Stimulated activated CD8-positive, alpha-beta memory T cell treated with anti-CD3 and anti-CD28 coated beads, Interleukin-4, amount 100 ng/mL, for 24 hours (primary cell): ENCODE measurements at places on chromosomes 6 and 20.

GRCh38 chr6:33988121-33989015 lies 157.5 kb downstream of the GRM4 start:
- DNase-seq = no peak

DNA sequence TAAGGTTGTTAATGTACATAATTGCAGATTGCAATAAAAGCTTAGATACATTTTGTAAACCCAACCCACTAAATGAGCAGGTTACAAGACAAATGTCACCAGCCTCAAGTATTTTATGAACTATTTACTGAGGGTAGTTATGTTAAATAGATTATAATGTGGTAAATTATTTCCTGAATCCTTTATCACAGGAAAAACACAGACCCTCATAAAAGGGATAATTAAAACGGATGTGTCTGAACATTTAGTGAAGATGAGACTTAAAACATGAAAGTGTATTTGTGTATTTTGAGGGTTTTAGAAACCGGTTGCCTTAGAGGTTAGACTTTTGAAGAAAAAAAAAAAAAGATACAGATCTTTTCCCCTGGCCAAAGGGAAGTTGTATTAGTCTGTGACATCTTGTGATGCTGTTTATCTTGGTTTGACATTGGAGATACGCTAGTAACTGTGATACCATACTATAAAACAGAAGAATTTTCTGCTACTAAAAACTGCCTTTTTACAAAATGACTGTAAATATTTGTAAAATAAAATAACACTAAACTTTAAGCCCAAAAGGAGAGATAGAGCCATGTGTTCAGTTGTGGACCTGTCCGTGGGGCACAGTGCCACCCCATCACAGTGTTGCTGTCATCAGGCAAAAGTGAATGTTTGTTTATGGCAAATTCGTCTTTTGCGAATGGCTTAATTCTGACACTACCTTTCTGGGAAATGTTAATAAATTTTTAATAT lies 9.7 kb downstream of the DYNLT1 start:
- no peak for DNase-seq

GRCh38 chr6:148617530-148617929 lies 129.3 kb upstream of the UST start:
- no peak for DNase-seq

DNA sequence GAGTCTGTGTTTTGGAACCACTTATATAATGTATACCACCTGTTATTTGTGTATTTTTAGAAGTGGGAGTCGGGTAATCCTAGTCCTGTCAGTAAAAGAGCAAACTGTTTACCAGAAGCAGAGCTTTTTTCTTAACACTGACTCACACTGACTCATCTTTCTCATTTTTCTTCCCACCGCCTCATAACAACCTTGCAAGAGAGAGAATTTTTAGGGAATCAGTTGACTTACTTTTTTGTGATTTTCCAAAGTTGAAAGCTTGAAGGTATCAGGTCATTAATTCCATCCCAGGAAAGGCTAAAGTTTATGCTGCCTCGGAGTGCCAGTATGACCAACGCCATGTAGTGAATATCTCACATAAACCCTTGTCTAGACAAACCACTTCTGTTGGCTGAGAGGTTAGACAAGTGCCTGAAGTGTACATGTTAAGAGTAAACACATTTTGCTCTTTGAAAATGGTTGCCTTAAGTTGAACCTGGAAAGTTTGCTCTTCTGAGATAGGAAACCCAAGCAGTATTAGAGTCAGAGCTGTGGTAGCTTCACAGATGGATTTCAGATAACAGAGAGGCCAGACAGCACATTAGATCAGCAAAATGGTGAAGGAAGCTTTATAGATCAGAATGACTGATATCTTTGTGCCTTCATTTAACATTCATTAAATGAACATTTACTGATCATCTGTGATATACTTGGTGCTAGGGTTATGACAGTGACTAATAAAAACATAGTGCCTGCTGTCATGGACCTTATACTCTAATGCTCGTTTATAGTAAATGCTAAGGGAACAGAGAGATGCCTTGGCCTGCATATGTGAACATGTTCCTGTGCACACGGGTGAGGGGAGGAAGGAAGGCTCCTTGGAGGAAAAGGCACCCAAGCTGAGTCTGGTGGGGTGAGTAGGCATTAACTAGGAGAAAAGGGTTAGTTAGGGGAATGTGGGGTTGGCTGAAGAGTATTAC lies 29.1 kb upstream of the PKIG start:
- DNase-seq = no peak

DNA sequence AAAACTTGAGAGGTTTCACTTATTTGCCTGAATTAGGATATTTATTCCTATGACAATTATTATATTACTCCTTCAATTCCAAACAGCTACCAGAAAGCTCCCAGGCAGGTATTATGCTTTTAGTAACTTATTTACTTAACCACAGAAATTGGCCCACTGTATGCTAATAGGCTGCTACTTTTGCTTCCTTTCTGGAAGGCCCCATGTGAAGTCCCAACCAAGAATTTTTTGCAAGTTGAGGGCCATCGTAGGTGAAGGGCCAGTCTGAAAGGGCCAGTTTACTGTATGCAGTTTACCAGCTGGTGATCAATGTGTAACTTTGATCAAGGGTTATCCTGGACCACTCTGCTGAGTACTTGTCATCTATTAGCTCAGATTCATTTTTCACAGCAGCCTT lies 45.0 kb downstream of the EDN1 start:
- no peak for DNase-seq

GRCh38 chr6:103326760-103327757 lies 1532.7 kb downstream of the HACE1 start:
- no peak for DNase-seq

DNA sequence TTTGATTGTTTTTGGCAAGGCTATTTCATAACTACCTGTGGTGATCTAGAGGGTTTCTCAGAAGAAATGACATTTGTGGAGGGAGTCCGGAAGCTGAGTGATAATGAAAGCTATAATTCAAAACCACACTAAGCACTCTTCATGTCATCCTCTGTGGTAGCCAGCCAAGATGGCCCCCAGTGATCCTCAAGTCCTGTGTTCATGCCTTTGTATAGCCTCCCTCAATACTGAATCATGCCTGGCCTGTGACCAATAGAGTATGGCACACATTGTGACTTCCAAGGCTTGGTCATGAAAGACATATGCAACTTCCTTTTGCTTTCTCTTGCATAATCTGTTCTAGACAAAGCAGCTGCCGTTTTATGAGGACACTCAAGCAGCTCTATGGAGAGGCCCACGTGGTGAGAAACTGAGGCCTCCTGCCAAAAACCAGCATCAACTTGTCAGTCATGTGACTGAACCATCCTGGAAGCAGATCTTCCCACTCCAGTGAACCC lies 12.8 kb upstream of the DNAAF9 start:
- no peak for DNase-seq

DNA sequence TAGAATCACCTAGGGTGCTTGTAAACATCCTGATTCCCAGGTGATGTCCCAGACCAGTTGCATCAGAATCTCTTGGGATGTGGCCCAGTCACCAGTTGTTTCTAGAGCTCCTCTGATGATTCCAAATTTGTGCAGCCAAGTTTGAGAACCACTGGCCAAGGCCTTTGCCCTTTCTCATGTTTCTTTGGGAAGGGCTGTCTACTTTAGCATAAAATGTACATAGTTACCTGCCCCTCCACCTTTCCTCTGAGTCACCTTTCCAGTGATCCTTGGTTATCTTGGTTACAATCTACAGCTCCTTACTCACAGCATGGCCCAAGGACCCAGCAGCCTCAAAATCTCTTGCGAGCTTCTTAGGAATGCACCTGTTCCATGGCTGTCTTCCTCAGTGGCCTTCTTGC lies 266.4 kb upstream of the PRND start:
- DNase-seq = no peak

DNA sequence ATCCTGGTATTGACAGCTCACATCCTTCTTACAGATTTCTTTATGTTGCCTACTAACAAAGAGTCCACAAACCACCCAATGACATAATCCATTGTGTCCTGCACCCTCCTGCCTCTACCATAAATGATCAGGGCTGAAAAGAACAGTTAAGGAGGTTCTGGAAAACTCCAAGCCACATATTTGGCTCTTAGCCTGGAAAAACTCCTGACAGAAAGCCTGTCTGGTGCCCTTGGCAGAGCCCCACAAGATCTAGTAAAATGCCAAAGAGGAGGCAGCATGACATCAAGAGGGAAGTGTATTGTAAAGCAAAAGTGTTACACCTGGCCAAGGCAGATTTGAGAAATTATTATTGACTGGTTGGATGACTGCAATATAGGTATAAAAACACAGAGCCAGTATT lies 126.4 kb upstream of the VGLL2 start:
- no peak for DNase-seq

DNA sequence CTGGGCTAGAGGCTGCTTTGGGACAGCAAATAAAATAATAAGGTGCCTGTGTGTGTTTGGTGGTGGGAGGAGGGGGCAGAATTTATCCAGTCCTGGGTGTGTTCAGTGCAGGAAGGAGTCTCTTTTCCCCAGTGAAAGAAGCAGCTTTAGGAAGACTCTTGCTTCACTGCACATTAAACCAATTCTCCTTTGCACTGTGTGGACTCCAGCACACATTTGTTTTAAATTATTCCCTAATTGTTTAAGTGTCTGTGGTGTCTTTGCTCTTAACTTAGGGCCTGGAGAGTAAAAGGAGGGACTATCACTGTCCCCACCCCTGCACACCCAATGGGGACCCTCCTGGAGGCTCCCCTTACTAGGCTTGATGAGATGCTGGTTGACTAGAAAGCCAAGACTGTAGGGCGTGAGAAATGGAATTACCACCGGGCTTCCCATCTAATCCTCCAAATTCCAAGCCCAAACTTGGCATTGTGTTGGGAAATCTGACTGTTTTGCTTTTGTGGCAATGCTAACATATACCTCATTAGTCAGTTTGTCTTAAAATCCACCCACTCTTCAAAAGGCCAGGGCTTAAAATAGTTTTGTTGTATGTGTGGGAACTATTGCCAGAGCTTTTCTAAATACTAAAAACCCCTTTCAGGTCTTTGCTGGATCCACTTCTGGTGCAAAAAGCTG lies 13.5 kb upstream of the DAAM2 start:
- DNase-seq = no peak

DNA sequence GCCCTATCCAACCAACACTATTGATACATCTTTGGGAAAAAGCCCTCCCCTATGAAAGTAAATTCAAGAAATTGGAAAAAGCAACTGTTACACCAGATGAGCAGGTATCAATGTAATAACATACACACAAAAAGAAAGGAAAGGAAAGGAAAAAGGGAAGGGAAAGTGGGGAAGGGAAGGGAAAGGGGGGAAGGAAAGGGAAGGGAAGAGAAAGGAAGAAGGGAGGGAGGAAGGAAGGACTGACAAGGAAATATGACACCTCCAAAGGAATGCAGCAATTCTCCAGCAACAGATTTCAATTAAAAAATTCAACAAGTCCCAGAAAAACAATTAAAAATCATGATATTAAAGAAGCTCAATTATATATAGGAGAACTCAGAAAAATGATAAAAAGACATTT lies 176.9 kb upstream of the OPRM1 start:
- DNase-seq = no peak

DNA sequence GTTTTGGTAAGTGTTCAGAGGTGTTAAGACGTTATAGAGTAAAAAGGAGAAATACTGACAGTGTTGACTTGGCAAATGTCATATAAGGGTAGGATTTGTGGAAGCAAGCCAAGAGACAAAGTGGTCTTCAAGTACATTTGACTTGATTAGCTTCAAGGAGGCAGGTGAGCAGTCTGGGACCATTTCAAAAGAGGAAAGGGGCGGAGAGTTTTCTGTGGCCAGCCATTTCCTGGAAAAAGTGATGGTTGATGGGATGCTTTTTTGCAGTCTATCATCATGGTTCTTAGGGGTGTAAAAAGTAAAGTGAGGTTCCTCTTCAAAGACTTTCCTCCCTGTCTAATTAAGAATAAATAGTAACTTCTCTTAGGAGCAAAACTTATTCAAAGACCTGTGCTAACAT lies 28.7 kb downstream of the FKBP1A start:
- no peak for DNase-seq

GRCh38 chr6:158497620-158498019 lies 62.3 kb upstream of the TMEM181 start:
- DNase-seq = no peak

- DNase-seq = no peak
Measured at GRCh38 chr6:20605061-20605460, 70.8 kb downstream of the CDKAL1 start.

GRCh38 chr6:108630050-108630714 lies 69.5 kb downstream of the FOXO3 start:
- DNase-seq = no peak

DNA sequence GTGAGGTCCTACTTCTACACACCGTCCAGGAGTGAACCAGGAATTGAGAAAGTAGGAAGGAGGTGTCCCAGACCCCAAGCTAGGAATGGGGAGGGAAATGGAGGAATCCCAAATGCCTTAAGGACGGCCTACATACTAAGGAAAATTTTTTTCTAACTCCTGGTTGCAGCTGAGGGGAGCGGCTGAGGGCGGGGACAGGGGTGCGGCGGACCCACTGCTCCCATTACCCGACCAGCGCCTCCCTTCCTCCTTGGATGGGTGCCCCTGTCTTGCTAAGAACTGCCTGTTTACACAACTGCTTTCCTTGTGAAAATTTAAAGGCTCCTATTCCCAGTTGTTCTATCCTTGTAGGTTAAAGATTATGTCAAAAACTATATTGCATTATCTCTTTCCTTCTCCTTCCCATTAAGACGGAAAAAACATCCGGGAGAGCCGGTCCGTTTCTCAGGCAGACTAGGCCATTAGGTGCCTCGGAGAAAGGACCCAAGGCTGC lies 699 bp upstream of the HSPA1B start:
- no peak for DNase-seq

- no peak for DNase-seq
Measured at GRCh38 chr6:23775127-23775526, 350.9 kb upstream of the NRSN1 start.
